ENCODE measurements at places on chromosomes 13 and 19.

- DNase-seq, result no peak
These were observed 57.0 kb downstream of the ERCC5 start for GRCh38 chr13:102902789-102903347.

DNA sequence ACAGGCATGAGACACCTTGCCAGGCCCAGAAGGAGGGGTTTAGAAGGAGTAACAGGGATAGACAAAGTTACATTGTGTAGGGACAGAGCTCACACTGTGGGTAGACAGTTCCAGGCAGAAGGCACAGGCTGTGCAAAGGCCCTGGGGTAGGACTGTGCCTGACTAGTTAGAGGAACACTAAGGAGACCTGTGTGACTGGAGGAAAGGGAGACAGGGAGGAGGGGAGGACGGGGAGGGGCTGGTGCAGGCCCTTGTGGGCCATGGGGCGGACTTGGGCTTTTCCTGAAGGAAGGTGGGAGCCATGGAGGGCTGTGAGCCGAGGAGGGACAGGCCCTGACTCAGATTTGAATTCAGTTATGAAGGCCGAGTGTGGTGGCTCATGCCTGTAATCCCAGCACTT, 14.6 kb upstream of the GNA11 start:
- no peak for DNase-seq

- DNase-seq, result no peak
These were observed 14.3 kb upstream of the ZNF541 start for GRCh38 chr19:47587295-47587694.

DNA sequence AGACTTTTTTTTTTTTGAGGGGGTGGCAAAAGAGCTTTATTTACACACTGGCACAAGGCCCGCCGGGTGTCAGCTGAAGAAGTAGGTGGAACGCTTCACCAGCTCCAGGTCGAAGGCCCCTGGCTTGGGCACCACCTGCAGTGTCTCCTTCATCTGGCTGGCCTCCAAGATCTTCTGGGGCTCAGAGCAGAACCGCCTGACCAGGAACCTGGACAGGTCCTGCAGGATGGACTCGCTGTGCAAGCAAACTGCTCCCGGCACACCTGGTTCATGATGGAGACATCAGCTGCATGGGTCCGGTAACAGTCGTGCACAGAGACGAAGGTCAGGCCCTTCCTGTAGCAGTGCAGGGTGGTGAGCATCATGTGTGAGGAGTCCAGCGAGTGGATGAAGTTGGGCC, 4.4 kb upstream of the CYP4F2 start:
- no peak for DNase-seq

DNA sequence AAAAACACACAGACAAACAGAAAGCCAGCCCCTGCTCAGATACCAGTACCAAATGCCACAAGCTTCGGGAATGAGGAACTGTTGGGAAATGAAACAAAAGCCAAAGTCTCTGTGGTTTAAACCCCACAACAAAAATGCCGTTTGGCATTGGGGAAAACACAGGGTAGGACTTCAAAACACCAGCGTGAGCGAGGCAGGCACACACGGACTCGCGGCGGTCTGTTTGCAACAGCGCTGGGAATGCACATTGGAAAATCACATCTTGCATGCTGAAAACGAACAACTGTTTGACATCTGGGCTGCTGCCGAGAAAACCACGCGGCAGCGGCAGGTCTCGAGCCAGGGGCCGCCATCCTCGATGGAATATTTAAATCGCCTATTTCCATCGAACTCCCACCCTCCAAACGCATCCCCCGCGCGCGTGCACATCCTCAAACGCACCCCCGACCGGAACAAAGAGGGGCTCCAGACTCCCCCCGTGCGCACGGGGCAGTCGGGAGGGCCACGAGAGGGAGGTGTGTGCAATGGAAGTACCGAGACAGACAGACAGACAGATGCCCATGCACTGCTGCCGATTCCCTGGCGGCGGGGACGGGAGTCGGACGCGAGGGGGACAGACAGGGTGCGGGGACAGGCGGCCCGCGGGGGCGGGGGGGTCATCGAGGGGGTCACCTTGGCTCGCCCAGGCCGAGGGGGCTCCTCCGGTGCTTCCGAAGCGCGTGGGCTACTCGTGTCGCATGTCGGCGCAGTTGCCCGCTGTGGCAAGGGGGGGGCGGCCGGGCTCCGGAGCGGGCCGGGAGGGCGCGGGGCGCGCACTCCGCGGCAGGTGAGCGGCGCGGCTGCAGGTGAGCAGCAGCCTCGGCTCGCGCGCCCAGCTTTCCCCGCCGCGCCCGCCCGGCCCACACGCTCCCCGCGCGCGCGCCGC, at the start of gene GPR12:
TSS of gene GPR12 (minus strand) at position 880 of the 925 bp plus-strand sequence. CDS start 959 bp downstream, outside the sequence.
- no peak for DNase-seq

DNA sequence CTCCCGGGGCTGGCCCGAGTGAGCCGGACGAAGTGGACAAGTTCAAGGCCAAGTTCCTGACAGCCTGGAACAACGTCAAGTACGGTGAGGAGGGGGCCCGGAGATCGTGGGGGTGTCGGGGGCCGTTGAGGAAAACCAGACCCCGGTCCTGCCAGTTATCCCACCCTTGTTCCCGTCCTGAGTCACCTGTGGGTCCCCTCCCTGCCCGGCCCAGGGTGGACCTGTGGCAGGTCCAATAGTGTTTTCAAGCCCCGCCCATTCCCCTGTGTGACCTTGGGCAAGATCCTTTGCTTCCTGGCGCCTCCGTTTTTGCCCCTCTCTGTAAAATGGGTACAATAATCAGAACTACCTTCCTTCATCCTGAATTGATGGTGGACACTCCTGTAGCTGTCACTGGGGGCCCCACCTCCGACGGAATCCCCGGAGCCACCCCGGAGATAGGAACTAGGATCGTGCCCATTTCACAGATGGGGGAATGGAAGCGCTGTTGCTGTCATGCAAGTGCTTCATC, 593 bp downstream of the ATG4D start:
- DNase-seq, result no peak

GRCh38 chr19:18044825-18045304, 36.9 kb downstream of the ARRDC2 start:
- DNase-seq, result peak; percentile 78

DNA sequence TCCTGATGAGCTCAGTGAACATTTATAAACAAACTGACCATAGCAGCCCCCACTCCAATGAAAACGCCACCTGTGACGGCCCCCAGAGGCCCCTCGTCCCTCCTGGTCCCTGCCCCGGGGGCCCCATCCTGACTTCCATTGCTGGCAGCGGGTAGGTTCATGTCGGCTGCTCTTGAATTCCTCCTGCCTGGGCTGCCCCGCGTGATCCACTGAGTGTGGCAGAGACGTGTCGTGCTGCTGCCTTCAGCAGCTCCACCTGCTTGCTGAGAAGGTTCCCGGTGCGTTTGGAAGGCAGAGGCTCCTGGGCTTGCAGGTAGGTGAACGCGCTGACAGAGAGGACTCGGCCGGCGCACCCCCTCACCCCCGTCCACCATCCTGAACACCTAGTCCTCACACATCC, 11.6 kb downstream of the C2CD4C start:
- DNase-seq, result no peak

DNA sequence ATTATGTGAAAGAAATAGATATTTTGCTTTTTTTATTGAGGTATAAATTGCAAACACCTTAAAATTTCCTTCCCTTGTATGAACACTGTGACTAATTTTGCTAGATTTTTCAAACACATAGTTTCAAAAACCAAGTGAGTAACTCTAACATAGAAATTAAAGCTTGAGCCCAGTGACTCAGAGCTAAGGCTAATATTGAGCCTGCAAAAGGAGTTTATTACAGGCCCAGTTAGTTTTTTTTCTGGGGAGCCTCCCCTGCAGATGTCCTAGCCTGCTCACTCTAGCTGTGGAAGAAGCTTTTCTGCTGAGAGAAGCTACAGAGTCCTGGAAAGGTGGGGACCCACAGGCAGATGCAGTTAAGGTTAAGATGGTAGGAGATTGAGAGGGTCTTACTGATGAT, 3.4 kb downstream of the ZNF430 start:
- DNase-seq, result no peak

DNA sequence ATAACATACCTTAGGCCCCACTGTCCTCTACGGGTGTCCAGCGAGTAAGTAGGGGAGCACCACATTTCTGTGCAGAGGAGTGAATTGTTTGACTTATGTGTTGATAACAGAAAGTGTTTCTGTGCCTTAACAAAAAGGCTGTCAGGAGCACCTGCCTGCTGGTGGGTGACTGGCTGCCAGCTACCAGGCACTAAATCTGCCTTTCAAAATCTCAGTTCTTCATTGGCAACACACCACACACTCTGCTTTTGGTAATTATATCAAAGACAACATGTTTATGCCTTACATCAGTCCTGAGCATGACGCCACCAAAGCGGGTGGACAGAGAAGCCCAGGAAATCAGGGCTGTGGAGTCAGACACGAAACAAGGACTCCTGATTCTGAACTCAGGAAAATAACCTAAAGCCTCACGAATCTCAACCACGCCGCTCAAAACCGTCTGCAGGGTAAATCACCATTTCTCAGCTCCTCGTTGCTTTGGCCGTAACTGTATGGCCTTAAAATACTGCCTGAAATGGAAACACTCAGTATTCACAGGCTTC, 105.2 kb upstream of the SOX1 start:
- no peak for DNase-seq

DNA sequence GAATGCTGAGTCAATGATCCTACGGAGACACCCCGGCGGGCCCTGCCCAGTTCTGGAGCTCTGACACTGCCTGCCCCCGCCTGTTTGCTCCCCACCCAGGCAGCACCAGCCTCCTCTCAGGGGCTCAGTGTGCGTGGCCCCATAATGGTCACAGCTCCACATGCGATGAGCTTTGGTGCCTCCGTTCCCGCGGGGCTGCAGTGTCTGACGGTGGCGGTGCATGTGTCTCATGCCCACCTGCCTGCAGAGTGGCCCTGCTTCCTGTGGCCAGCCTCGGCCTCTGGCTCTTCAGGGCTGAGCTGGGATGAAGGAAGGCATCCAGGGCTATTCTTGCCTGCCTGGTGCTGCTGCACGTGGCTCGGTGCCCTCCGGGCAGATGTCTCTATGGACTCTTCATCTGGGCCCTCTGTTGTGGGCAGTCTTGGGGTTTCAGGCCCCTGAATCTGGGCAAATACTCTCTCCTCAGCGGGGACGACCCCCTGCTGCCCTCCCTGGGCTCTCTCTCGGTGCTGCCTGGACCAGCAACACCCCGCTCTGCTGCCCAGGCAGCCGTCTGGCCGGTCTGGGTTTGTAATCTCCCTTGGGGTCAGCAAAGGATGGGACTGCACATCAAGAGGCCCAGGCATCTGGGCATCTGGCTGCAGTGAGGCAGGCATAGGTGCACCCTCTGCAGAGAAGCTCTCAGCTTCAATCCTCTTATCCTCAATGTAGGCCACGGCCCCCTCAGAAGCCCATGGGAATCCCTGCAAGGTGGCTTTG, 19.3 kb upstream of the TMEM255B start:
- DNase-seq, result no peak

DNA sequence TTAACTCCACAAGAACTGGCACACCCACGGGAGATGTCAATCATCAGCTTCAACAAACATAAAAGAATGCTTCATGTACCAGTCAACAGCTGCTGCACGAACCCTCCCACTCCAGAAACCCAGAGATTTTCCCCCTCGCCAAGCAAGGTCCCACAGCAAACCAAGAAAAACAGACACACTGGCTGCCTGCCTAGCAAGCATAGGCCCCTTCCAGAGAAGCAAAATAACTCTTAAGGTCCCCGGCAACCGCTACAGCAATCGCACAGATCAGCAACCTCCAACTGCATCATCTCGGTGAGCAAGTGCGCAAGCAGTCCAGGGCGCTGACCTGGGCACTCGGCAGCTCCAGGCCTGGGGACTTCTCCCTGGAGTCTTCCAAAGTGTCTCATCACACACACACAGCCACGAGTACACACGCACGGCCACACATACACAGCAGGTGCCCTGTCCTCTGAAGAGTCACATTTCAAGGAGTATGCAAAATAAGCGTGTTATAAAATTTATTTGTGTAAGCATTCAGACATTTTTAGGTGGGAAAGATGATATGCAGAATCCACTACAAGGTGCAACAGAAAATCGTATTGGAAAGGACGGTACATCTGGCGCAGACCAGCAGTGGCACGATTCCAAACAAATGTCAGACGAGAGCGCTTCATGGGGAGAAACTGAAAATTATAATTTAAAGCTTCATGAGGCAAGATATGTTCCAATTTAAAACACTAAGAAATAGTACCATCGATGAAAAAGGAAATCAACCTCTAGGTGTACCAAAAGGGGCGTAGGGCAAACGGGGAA, 125.0 kb downstream of the STK24 start:
- no peak for DNase-seq

GRCh38 chr19:57110592-57111328, 9.0 kb upstream of the USP29 start:
- no peak for DNase-seq

- no peak for DNase-seq
These were observed 85.9 kb downstream of the TSHZ3 start for GRCh38 chr19:31263328-31263727.

- no peak for DNase-seq
These were observed 43.8 kb downstream of the DCT start for GRCh38 chr13:94435604-94436226.

- no peak for DNase-seq
These were observed 1.8 kb downstream of the PTGER1 start for GRCh38 chr19:14473073-14473977.

- no peak for DNase-seq
These were observed 2.1 kb downstream of the MAST1 start for GRCh38 chr19:12840091-12841079.

DNA sequence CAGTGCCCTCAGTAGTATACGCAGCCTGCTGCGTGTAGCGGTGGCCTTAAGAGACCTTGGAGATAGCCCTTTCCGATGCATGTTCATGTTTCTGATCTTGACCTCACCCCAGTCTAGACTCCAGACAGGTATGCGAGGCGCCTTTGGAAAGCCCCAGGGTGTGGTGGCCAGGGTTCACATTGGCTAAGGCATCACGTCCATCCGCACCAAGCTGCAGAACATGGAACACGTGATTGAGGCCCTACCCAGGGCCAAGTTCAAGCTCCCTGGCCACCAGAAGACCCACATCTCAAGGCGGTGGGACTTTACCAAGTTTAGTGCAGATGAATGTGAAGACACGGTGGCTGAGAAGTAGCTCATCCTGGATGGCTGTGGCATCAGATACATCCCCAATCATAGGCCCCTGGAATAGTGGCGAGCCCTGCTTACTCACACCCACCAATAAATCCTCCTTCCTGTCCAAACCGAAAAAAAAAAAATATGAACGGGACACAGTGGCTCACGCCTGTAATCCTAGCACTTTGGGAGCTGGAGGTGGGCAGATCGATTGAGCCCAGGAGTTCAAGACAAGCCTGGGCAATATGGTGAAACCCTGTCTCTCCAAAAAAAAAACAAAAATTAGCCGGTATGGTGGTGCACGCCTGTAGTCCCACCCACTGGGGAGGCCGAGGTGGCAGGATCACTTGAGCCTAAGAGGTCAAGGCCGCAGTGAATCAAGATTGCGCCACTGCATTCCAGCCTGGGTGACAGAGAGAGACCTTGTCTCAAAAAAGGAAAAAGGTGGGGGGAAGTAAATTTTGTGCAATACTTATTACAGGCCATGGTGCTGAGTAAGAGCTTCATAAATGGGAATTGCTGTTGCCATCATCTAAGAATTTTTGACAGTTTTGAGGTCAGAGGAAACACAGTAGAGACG, 12.4 kb upstream of the CBLC start:
- no peak for DNase-seq

GRCh38 chr19:38845374-38846024, 4.3 kb downstream of the HNRNPL start:
- DNase-seq, result no peak

- no peak for DNase-seq
These were observed 614.6 kb upstream of the SPRY2 start for GRCh38 chr13:80955501-80955900.

All from stimulated activated CD8-positive, alpha-beta memory T cell treated with anti-CD3 and anti-CD28 coated beads, Interleukin-4, amount 100 ng/mL, for 4 hours (primary cell).